ENCODE measurements at places on chromosomes 16 and 17.
A peak's percentile ranks its signal among the peaks of the same experiment; 100 is the strongest.

DNA sequence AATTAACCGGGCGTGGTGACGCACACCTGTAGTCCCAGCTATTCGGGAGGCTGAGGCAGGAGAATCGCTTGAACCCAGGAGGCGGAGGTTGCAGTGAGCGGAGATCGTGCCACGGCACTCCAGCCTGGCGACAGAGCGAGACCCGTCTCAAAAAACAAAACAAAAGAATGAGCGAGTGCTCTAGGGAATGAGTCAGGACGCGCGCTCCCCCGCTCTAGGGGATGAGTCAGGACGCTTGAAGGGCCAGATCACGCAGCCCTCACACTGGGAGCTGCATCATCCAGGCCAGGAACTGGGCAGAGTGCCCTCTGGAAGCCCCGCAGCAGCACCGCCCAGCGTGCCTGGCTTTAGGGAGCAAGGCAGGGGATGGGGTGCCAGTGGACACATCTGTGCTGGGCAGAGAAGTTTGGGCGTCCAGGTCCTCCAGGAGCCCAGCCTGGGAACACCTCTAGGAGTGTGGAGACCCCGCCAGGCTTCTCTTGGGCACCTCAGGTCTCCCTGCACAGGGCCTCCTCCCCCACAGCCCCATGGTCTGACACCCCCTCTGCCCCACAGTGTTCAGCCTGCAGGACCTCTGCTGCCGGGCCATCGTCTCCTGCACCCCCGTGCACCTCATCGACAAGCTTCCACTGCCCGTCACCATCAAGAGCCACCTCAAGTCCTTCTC is 3.9 kb upstream of the WFIKKN1 start:
- no peak for DNase-seq

DNA sequence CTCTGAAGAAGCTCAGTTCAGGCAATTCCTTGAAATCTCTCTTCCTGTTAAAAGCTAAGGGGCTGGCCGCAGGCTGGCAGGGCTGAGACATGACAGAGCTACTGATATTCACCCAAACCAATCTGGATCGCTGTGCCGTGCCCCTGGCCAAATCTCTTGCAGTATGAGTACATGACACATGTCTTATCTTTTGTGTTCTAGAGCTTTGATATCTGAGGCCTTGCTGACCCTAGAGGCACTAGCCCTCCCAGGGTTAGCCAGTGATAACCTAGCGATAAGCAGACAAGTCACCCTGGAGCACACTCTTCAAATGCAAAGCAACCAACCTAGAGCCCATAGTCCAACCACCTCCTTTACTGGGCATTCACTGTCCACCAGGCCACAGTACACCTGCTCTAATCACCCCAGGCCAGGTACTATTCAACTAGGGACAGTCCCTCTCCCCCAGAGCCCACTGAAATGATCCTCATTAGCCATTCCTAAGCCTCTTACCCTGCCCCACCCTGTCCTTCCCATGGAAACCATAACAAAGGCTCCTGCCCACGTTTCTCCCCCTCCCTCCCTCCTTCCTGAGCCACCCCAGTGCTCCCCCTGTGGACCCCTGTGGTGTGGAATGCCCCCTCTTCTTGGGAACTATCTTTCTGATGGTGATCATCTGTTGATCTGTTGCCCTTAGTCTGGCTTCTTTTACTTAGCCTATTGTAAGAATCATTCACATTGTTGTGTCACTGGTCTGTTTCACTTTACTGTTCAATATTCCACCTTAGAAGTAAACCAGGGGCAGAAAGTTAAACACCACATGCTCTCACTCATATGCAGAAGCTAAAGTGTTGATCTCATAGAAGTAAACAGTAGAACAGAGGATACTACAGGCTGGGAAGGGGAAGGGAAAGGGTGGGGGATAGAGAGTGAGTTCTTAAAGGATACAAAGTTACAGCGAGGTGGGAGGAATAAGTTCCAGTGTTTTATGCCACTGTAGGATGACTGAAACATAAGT is 52.5 kb downstream of the TEKT5 start:
- DNase-seq = no peak

DNA sequence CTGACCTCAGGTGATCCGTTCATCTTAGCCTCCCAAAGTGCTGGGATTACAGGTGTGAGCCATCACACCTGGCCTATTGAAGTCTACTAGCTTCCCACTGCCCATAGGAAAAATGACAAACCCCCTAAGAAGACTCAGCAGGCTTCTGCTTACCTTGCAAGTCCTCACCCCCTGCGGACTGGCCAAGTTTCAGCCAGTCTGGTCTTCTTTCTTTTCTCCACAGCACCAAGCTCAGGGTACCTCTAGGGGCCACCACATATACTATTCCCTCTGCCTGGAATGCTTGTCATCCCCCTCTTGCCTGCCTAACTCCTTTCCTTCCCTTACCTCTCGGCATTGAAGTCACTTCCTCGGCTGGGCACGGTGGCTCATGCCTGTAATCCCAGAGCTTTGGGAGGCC is 31.2 kb downstream of the ABCC3 start:
- no peak for DNase-seq

DNA sequence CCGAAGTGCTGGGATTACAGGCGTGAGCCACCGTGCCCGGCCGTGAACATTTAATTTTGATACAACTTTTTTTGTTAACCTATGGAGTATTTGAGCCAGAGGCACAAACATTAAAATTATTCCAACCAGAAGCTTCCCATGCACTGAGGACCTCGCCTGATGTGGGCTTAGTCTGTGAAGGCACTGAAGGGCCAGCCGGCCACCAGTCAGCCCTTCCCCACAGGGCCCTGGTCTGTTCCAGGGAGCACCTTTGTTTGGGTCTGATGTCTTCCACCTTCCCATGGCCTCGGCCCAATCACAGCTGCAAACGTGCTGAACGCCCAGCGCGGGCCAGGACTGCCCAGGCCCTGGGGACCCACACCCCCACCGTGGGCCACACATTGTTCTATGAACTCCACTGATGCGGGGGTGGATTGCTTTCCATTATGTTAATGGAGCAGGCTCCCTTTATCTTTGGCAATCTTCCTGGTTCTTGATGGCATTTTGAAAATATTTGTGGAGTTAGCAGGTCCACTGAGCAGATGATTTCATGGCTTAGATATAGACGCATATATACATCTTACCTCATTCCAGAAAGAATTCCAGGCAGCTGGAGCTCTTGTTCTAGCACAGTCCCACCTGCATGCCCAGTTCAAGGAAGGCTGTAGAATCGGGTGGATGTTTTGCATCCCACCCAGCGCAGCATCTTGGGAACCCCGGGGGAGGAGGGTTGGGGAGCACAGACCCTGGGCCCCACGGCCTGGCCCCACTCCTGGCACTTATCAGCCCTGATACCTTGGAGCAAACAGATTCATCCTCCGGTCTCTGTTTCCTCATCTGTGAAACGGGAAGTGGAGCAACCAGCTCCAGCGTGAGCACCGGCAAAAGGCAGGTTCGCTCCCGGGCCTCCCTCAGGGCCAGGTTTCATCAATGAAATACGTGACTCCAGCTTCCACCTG is 14.5 kb downstream of the SPIRE2 start:
- no peak for DNase-seq

GRCh38 chr16:51328733-51329132 is 177.7 kb upstream of the SALL1 start:
- DNase-seq = no peak

DNA sequence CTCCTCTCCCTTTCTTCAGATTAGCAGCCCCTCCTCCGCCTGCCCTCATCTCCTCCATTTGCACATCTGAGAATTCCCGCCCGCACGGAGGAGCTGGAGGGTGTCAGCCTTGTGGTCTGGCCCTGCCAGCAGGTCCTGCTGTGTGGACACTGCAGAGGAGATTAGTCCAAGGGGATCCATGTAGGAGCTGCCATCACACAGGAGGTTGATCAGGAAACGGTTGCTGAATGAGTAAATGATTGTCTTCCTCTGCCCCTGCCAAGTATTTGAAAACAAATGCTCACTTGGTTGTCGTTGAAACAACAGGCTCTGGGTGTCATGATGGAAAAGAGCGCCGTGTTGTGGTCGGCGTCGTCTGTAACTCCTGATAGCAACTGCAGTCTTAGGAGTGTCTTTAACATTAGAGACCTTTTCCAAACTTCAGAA is 63.8 kb upstream of the CHMP6 start:
- DNase-seq = no peak

DNA sequence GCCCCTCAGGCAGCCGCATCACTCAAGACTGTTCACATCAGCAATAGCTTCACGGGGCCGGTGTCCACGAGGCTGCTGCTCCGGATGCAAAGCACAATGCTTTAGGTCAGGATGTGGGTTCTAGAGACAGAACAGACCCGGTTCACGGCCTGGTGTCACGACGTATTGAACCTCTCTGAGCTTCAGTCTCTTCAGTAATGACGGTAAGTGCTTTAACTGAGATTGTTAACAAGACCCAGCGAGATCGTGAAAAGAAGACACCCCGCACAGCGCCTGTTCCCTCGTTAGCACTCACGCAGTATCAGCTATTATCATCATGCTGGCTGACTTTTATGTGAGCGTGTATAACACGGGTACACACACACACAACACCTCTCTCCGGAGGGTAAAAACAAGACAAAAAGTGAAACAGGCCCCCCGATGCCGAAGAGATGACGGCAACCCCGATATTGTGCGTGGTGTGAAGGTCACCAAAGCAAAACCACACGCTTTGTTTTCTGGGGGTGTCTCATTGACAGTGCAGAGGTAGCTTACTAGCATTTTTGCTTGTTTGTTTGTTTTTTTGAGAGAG is 21.4 kb upstream of the ABR start:
- DNase-seq = no peak

DNA sequence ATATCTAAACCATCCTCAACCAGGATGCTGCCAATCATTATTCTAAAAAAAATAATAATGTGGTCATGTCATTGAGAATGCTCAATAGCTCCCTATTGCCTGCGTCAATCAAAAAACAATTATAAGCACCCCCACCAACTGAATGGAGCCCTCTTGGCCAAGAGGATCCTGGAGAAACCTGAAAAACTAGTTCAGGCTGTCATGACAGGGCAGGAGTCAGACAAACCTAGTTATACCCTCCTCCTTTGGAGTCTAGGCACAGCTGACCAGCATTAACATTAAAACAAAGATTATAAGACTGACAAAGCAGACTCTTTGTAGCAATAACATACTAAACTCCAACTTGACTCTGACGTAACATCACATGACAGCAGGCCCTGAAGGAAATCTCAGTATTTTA is 119.2 kb upstream of the CCL2 start:
- no peak for DNase-seq

DNA sequence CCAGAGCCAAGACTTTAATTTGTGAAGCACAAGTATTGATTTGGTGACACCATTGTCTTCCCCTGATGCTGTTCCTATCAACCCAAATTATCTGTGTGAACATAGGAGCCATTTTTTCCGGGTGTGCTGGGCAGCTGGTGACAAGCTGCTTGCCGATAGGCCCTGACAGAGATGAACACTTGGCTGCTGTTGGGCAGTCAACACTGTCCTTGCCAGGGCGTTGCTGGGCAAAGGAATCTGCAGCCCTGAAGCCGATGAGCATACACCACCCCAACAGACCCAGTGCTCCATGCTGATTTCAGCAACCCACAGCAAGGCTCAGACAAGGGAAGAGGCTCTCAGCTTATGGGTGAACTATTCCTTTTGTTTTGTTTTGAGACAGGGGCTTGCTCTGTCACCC is 105.4 kb downstream of the YPEL2 start:
- peak; percentile 11 for DNase-seq

GRCh38 chr17:72165192-72165866 is 44.5 kb downstream of the SOX9 start:
- DNase-seq = no peak

- no peak for DNase-seq
These were observed 23.0 kb downstream of the ARHGAP23 start for GRCh38 chr17:38451030-38451839.

Measured in anterior cingulate cortex (tissue), 58 donors.